ENCODE measurements at places on chromosomes 5 and 9. TPM values are rescaled to one million over a fixed set of nuclear protein-coding genes. Genes with fewer than 3 reads are reported as not detected.

Gene DIRAS2
- total RNA-seq, result not detected

Gene ADAMTS12
- total RNA-seq, result 3.8 TPM

Gene TXNDC8
- total RNA-seq, result not detected

Gene SLC6A18
- not detected for total RNA-seq

Gene PTGDS
- 4,014 TPM for total RNA-seq

Gene CTXN3
- not detected for total RNA-seq

Gene ZNF300
- 1.2 TPM for total RNA-seq

Gene MIER3
- total RNA-seq, result 12.6 TPM

Gene LRRC26
- total RNA-seq, result not detected

Gene AOPEP
- total RNA-seq, result 128 TPM

Gene OBP2B
- total RNA-seq, result not detected

Gene GOLPH3
- total RNA-seq, result 72.2 TPM

Gene SLC25A2
- not detected for total RNA-seq

Gene FUT7
- 0.24 TPM for total RNA-seq

Gene CATSPER3
- total RNA-seq, result 0.68 TPM

Gene GPR151
- not detected for total RNA-seq

Gene SUSD3
- total RNA-seq, result 2.4 TPM

Gene ITK
- 2.2 TPM for total RNA-seq

All from left cardiac atrium (tissue), 4 donors.